H4 (cell line): ENCODE measurements at places on chromosomes 6 and 20. TPM values are rescaled to one million over a fixed set of nuclear protein-coding genes. Genes with fewer than 3 reads are reported as not detected.

DNA sequence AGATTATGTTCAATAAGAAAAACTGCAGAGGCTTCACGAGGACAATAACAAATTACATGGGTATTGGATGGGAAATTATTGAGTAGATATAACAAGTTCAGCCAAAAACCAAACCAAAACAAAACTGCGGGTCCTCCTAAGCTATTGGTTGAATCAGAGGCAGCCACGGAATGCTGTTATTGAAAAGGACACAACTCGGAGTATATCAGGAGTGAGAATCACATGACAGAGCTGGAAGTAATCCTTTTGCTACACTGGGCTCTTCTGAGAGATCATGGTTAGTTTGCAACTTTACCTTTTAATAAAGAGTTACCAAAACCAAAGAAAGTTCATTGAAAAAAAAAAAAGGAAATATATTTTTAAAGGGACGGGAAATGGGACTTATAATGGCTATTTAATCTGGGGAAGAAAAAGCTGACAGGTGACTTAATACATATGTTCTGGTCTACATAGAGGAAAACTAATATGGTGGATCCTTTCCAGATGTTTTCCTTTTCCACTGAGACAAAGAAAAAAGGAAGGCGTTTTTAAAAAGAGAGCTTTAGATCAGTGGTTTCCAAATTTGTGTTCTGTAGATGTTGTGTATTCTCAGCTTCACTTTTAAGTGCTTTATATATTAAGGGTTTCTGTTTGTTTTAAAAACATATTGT lies 6.9 kb upstream of the CITED2 start:
- DNase-seq: no peak

GRCh38 chr6:129135451-129135850 lies 252.5 kb downstream of the LAMA2 start:
- DNase-seq: no peak

DNA sequence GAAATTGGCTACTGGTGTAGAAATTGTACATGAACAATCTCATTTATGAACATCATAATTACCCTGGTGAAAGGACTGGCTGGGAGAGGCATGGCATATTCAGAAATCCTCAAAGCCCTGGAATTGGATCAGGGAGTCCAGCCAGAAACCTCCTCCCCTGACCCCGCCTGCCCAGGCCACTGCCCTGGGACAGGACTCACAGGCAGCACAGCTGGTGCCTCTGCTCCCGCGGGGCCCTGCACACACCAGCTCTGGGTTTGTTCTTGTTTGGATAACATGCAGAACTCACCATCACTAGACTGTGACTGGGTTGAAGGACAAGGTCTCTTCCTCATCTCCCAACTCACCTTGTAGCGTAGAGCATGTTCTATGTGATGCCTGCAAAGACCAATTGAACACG lies 56.2 kb downstream of the AGPAT4 start:
- no peak for DNase-seq

- no peak for DNase-seq
Observed at GRCh38 chr20:35621560-35621946, 5.9 kb downstream of the SPAG4 start.

Gene NUDT3
- total RNA-seq: 8.1 and 11.5 TPM in 2 replicates

- DNase-seq: no peak
Observed at GRCh38 chr6:32484614-32484998, 44.9 kb downstream of the HLA-DRA start.

Gene MCCD1
- not detected in 2 replicates for total RNA-seq

DNA sequence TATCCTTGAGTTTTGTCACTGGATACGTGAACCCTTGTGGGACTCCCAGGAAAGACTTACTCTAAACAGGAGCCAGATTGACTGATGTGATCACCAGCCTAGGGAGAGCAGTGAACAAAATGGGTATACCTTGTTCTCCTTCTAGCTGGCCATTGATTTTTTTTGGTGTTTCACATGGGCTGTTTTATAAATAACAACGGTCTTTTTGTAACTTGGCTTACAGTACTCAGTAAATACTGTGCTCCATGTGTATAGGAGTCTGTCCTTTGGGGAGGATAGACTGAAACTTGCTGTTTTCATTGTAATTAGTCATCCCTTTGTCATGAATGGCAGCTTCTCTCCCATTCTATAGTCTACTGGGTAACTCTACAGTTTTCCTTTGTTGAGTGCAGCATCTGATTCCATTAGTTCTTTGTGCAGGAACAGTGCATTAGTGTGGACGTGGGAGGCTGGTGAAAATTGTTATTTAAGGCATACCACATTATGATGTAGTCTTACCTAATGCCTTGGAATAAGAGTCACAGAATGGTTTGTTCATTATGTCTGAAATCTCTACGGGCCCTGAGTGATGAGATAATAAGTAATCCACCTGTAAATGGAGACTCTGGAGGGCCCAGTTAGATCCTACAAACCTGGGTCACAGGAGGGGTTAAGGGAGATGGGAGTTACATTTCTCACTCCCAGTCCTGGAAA lies 89.5 kb downstream of the TIAM2 start:
- no peak for DNase-seq

Gene RAB44
- total RNA-seq: not detected in 2 replicates

- no peak for DNase-seq
Observed at GRCh38 chr6:39821742-39822532, 29.8 kb downstream of the DAAM2 start.

GRCh38 chr6:151805286-151805840 lies 2.1 kb upstream of the ESR1 start:
- no peak for DNase-seq

DNA sequence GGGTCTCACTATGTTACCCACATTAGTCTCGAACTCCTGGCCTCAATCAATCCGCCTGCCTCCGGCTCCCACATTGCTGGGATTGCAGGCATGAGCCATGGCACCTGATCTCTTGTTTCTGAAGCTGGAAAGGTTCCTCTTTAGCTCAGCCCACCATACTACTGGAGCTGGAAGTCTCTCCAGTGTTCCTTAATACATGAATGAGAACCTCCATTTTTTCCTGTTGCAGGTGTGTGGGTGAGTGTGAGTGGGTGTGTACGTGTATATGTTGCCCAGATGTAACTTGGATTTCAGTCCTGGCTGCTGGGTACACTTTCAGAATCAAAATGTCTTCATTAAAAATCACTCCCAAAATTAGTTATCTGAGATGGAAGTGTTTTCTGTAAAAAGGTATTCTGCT lies 11.1 kb downstream of the PNPLA1 start:
- DNase-seq: no peak

GRCh38 chr6:39577446-39578165 lies 147.6 kb downstream of the KIF6 start:
- no peak for DNase-seq

GRCh38 chr20:40176098-40176841 lies 512.8 kb downstream of the MAFB start:
- no peak for DNase-seq

Gene KCNS1
- total RNA-seq: not detected in 2 replicates

DNA sequence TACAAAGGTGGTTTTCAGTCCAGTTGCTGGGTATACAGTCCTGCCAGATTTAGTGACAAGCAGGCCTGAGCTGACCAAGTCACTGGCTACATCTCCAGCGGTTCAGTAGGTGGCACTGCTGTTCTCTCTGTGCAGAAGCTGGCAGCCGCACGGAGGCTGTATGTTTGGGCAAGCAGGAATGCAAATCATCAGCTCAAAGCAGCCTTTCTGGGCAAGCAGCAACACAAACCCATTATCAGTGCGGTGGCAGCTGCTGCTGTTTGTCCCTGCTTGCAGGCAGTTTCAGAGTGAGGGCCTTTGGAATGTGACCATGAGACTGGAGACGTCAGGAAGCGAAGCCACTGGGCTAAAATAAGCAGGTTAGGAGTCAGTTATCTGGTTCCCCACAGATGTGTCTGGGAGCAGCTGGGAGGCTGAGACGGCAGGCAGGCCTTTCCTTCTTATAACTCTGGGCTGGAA lies 72.5 kb downstream of the TXLNB start:
- peak; percentile 91 for DNase-seq

DNA sequence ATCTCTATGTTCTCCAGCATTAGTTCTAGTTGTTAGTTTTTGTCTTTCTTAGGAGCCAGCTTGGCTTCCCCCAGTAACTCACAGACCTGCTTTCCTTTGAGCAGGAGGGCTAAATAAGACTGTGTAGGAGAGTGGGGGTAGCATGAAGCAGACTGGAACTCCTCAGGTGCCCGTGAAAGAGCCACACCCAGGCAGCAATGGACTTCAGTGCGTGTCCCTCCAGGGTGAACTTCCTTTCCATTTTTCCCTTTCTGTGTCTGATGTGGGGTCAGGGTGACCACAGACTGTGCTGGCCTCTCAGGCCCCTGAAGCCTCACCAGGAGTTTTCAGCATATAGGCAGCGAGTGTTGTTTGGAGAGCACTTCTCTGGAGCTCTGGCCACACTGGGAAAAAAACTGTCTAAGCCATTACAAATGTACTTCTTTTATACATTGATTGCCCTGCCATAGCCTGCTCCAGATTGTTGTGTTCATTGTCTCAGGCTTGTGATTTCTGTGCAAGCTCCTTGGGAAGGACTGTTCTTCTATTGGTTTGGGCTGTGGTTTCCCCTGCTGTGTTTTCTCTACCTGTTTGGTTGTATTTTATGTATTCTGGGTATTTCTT lies 55.7 kb downstream of the SH3BGRL2 start:
- no peak for DNase-seq

- no peak for DNase-seq
Observed at GRCh38 chr6:108866798-108867197, 18.6 kb downstream of the ARMC2 start.

GRCh38 chr6:16471222-16471909 lies 233.0 kb downstream of the GMPR start:
- no peak for DNase-seq

- DNase-seq: no peak
Observed at GRCh38 chr20:54481442-54481841, 6.0 kb downstream of the DOK5 start.

- no peak for DNase-seq
Observed at GRCh38 chr6:150276937-150277742, 91.7 kb upstream of the IYD start.

- DNase-seq: peak; percentile 47
Observed at GRCh38 chr6:97440590-97441176, 157.7 kb upstream of the MMS22L start.

DNA sequence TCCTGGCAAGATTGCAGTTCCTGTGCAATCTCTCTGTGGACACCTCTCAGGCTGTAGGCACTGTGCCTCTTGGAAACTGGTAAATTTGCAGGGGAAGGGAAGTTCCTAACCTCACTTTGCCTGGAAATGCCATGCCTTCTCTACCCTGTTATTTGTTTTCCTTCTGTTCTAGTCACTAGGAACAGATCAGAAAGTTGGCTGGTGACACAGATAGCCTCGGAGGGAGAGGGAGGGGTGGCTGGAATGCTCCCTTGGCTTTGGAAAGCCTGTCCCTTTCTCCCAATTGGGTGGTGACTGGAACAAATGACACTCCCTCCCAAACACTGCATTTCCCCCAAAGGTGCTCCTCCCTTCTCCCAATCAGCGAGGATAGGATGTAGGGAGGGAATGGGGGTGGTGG lies 131.5 kb upstream of the F13A1 start:
- DNase-seq: no peak

GRCh38 chr20:48944663-48945297 lies 23.3 kb downstream of the ARFGEF2 start:
- DNase-seq: no peak

DNA sequence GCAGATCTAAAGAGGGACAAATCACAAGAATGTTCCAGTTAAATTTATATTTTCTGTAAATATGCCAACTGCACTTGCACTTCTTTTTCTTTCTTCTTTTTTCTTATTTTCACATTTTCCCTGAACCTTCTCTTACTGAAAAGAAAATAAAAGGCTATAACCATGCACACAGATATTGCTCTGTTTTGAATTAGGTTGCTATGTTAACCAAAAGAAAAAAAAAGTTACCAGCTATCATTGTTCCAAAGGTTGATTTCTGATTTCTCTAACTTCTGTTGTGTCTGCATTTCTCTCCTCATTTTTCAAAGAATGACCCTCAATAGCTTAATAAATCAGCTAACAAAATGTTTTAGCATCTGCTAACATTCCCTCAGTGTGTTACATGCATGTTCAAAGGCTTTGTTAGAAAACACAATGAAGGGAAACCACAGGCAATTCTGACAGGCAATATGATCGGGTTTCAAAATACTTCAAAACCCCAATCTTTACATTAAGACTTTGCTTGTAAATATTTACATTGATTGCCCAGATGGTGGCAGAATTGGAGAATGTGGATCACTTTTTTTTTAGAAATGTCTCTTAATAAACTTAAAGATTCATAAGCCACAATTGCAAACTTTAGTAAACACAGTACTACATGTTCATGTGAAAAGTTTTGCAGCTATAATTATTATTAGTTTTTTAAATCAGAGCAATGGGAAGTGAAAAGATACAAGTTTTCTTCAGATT lies 928.3 kb upstream of the FLRT3 start:
- no peak for DNase-seq

DNA sequence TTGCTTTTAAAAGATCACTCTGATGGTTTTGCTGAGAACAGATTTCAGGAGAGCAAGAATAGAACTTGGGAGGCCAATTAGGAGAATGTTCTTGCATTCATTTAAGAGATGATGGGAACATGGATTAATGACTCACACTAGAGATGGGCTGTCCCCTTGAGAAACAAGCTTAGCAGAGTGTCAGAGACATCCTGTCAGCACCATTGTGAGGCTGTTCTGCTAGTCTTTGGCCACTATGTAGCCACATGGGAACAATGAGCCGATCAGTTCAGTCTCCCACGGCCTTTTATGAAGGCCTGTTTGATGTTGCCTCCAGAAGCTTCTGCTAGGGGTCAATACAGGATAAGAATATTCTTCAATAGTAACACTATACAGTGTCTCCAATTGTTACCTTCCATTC lies 113.0 kb upstream of the EYA4 start:
- DNase-seq: no peak

Gene FAM83C
- total RNA-seq: not detected in 2 replicates

DNA sequence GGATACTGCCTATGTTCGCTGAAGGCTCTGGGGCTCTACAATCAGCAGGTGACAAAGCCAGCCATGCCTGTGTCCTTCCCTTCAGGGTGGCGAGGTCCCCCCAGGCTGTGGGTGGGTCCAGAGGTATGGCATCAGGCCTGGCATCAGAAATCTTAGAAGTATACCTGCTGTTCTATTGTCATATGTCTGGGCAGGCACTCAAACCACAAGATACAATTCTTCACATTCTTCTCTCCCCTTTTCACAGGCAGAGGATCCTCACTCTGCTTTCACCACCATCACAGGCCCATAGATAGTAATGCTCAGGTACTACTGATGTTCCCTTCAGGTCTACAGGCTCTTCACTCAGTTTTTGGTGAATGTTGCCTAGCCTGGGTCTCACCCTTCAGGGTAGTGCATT lies 1180.0 kb upstream of the CITED2 start:
- DNase-seq: no peak
